ENCODE measurements at places on chromosomes 12 and 14.

GRCh38 chr14:88750413-88750812 is 42.3 kb downstream of the EML5 start:
- DNase-seq, result no peak

DNA sequence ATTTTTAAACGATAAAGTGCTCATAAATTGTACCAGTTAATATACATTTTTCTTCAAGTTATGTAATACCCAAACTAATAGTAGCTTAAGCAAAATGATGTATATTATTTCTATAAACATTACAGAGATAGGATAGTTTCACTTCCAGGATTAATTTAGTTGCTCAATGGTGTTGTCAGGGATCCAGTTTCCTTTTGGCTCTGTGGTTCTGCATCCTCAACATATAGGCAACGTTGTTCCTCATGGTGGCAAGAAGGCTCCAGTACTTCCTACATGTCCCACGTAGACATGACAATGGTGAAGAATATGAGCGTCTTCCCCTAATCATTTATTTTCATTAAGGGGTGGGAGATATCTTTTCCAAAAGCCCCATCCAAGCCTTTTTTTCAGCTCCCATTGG is 60.7 kb upstream of the DCD start:
- DNase-seq, result no peak

- no peak for DNase-seq
These were observed 15.2 kb upstream of the FAM234B start for GRCh38 chr12:13028825-13029570.

- DNase-seq, result no peak
These were observed 1018.7 kb downstream of the AACS start for GRCh38 chr12:126083926-126084325.

- DNase-seq, result no peak
These were observed 31.5 kb downstream of the TMEM63C start for GRCh38 chr14:77212943-77213678.

DNA sequence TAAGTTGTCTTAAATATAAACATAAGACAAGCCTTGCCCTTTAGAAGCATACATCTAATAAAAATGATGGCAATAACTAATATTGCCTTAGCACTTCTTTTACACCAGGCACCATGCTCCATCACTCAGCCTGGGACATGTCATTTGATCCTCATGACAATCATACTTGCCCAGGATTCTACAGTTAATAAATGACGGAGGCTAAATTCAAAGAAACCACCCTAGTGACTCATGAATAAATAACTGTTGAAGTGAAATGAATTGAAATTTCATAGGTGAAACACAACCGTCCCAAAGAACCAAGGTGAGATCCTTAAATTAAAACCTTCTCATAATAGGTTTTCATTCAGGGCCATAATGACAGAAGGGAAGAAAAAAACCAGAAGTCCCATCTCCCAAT is 89.5 kb downstream of the GRIN2B start:
- DNase-seq, result no peak

DNA sequence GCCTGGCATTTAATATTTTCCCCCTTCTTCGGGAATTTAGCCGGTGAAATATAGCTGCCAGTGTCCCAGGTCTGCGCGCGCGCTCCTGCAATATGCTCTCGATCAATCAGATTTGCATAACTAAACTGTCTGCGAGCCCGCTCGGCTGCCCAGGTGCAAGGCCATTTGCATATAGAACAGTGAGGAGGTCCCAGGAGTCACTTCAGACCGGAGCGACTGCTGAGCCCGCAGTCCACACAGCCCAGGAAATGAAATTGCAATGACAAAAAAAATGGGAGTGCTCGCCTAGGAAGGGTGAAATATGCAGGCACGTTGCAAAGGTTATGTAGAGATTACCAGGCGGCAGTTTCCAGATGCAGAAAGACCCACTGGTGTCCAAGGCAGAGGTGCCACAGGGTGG is 228.5 kb downstream of the VRK1 start:
- DNase-seq, result no peak

GRCh38 chr12:88889326-88890110 is 309.2 kb upstream of the KITLG start:
- no peak for DNase-seq

DNA sequence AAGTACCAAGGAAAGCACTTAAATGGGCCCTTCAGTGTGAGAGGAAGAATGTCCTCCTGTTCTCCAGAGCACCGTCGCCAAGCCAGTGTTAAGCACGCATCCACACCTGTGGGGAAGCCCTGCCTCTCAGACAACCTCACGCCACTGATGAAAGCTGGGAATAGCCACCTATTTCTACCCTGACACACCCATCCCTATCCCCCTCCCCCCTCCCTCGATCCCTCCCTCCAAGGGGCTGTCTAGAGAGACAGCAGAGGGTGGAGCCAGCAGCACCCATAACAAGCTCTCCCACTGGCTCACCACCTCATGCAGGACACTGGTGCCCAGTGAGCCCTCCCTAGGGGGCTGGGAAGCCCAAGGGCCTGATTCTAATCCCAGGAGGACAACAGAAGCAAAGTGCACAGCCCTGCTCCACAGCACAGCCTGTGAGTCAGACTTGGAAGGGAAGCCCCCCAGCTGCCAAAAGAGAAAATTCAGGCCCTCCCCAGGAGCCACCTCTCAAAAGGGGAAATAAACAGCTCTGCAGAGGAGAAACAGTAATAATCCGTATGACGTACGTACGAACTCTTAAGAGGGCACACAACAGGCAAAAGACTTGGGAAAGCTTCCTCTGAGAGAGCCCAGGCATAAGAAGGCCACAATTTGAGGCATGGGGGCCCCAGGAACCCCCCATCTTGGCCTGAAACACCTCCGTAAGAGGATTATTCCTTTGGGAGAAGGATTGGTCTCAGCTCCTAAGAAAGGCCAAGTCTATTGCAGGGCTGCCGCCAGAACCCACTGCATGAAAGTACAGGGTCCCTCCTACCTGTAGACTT is 7.8 kb downstream of the PITPNM2 start:
- DNase-seq, result no peak

GRCh38 chr14:79412822-79413221 is 798.5 kb downstream of the DIO2 start:
- DNase-seq, result no peak

DNA sequence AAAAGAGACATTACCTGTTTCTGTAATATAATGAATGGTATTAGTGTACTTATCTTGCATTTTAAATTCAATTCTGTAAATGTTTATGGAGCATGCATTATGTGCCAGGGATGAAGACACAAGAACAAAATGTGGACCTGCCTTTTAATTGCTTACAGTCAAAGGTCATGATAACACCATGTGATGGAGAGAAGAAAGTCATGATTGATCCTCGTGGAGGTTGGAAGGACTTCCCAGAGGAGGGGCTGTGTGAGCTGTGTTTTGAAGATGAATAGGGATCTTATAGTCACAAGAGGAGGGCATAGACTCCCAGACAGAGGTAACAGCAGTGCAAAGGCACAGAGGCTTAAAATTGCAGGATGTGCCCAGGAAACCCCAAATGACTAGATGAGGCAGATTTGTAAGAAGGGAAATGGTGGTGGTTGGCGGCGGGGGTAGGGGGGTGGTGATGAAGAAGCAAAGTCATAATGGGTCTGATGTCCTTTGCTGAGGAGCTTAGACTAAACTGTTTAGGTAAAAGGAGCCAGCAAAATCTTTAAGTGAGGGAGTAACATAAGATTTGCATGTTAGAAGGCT is 151.5 kb downstream of the PRKCH start:
- peak; percentile 25 for DNase-seq

DNA sequence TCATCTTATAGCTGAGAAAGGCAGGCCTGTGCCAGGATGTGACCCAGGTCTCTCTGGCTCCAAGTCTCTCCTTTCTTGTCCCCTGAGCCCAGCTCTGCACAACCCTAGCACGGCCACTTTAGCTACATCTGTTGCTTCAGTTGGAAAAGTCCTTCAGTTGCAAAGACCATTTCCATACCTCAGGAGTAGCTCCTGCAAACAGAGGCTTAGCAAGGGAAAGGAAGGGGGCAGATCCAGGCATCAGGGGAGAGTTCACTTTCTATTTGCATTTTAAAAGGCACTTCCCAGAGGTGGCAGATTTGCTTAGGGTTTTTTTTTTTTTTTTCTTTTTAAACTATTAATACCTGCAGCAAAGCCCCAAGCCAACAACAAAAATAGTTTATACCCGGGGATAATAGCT is 3.0 kb upstream of the PITPNM2 start:
- no peak for DNase-seq

- no peak for DNase-seq
These were observed 153.7 kb upstream of the PLXNC1 start for GRCh38 chr12:93994721-93995120.

GRCh38 chr14:68979722-68980451 is 785 bp upstream of the ACTN1 start:
- DNase-seq, result no peak

- DNase-seq, result no peak
These were observed 115.9 kb downstream of the MED13L start for GRCh38 chr12:116161588-116161987.

DNA sequence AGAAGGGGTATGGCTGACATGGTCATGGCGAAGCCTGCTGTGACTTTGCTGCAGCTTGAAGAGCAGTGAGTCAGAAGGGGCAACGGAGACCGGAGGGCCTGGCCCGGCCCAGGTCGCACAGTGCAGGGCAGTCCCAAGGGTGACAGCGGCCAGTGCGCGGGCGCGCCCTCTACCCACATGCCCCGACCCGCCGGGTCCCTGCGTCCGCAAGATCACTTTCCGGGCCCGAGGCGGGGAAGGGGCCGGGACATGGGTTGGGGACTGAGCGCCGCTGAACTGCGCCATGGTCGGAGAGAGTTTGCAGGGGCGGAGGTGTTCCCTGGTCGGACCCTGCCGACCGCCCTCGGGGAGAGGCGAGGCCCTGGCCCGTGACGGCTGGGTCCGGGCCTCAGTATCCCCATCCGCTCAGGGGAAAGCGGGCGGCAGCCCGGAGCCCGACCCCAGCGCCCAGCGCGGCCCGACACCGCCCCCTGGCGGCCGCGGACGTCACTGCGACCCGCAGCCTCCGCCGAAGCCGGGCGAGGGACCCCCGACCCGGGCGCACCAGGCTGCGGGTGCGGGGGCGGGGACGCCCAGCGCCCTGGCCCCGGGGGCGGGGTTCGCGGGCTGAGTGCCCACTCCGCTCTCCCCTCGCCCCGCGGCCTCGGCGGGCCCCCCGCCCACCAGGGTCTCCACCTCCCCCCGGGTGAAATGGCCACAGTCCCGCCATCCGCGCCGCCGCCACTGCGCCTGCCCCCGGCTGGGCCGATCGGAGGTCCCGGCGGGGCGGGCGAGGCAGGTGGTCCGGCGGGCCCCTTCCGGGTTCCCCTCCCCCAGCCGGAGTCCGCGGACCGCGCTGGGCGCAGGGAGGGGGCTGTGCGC is 7.2 kb upstream of the ANKRD9 start:
- peak; percentile 42 for DNase-seq

DNA sequence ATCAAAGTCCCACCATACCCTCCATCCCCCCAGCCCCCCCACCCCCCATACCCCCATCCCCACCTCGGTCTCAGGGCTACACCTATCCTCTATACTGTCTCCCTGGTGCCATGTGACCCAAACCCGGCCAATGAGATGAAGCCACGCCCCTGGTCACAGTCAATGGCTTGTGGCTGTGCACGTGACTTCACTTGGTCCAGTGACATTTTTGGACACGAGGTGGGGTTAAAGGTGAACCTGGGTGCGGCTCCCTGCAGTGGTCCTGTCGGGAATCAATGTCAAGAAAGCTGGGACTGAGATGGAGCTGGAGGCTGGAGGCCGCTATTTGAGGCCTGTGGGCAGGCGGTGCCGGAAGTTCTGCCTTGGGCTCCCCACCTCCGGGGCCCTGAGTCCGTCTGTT is 100.7 kb upstream of the MAP1LC3B2 start:
- DNase-seq, result no peak

DNA sequence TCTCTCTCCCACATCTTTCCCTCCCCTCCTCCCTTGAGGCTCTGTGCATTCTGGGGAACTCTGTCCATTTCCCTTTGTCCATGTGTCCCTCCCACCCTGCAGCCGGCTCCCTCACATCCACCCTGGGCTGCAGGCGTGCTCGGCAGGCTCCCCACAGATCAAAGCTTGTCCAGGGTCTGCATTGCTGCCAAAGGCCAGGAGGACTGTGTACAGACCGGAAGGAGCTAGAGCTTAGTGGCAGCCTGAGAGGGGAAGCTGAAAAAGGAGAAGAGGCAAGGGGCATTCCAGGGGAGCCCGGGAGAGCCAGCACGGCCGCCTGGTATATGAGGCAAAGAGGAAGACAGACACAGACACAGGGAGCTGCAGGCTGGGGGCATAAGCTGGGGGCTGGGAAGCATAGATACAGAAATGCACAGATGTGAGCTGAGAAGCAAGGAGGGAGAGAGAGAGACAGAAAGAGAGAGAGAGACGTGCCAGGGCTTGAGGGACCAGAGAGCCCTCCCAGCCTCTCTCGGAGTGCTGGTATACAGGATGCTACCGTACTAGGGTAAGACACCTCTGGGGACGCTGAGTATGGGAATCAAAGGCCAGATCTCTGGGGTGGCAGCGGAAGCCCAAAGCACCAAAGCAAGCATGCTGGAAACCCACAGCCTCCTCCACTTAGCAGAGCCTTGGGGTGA is 3.3 kb downstream of the CD4 start:
- no peak for DNase-seq

DNA sequence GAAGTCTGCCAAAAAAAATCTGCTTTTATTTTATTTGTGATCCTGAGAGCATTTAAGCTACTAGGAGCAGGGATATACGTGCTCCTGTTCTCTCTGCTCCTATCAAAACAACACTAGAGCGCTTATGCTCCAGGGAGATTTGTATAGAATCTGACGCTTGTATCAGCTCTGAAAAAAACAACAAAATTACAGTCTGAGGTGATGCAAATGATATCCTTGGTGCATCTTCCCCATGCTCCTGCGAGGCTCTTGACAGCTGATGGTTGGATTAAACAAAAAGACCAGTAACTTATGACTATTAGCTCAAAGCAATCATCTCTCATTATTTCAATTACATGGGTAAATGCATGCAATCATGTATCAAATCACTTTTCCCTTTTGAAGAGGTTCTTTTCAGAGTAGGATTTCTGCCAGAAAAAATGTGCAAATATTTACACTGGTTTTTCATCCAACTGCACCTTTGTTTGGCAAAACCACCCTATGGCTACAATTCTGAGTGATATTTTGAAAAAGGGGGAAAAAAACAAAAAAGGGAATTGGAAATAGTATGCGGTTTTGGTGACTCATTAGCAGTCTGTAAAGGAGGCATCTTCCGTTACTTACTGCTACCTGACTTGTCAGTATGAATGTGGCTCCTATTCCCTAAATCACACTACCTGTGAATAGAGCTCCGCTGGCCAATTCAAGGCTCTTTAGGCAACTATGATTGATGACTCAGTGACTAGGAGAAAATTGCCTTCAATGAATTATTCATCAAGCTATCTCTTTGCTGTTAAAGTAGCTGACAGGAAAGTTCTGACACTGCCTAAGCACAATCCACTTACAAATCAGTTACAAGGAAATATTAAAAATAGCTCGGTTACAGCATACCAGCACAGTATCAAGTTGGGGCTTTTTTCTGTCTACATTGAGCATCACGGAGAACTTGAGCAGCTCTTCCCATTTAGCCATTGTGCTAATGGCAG is 450.0 kb downstream of the FOXG1 start:
- no peak for DNase-seq

DNA sequence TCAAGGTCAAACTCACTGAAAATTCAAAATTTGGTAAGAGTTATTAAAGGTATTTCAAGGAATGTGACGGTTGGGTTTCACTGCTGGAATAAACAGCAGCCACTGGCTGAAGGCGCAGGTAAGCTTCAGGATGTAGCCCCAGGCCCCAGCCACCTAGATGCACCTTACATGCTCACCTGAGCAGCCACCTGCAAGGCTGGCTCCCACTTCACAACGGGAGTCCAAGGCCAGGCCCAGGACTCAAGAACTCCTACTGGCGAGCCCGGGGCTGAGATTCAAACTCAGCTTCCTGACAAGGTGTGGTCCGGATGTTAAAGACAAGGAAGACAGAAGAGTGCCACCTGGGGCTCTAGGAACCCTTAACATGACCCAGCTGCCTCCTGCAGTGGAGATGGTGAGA is 78.4 kb downstream of the ITPK1 start:
- no peak for DNase-seq
